ENCODE measurements at places on chromosomes 1 and 21.

GRCh38 chr1:181398544-181398943, 84.8 kb upstream of the CACNA1E start:
- no peak for DNase-seq

GRCh38 chr1:155277902-155278688, 832 bp downstream of the HCN3 start:
- peak; percentile 86 for DNase-seq

DNA sequence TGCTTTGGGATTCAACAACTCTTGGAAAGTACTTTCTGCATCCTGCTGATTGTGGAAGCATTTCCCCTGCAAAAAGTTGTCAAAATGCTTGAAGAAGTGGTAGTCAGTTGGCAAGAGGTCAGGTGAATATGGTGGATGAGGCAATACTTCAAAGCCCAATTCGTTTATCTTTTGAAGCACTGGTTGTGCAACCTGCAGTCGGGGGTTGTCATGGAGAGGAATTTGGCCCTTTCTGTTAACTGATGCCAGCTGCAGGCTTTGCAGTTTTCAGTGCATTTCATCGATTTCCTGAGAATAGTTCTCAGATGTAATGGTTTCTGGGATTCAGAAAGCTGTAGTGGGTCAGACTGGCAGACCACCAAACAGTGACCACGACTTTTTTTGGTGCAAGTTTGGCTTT, 47.6 kb upstream of the GJA5 start:
- no peak for DNase-seq

GRCh38 chr1:28933918-28934317, 19.5 kb downstream of the EPB41 start:
- no peak for DNase-seq

DNA sequence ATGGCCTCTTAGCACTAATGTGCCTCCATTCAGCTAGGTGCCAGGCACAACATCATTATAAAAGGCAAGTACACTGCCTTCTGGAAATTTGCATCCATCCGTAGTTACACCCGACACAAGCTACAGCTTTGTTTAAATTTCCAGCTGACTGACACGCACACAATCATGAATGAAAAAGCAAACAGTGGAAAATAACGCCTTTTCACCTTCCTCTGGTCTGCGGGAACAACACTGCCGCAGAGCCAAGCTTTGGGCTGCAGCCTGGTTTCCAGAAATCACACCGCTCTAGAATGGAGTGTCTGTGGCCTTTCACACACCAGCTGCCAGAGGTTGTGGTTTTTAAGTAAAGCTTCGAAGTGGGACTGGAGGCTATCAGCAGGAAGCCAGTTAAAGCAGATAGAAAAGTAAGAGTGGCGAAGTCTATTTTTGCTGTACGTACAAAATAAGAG, 142.8 kb upstream of the COA6 start:
- no peak for DNase-seq

DNA sequence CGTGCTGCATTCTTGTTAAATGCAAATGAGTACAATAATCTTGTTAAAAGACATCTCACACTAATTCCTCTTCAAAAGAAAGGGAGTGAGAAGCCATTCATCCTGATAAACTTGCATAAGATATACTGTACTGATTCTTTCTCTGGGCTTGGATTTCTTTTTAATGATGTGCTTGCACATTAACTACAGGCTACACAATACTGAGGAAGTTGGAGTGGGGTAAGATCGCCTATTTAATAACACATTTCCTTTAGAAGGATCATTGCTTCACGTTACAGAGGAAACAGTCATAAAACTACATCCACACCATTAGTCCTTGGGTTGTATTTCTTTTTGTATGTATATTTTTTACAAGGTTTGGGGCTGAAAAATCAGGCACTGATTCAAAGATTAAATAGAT, 36.6 kb downstream of the NRIP1 start:
- DNase-seq = no peak

DNA sequence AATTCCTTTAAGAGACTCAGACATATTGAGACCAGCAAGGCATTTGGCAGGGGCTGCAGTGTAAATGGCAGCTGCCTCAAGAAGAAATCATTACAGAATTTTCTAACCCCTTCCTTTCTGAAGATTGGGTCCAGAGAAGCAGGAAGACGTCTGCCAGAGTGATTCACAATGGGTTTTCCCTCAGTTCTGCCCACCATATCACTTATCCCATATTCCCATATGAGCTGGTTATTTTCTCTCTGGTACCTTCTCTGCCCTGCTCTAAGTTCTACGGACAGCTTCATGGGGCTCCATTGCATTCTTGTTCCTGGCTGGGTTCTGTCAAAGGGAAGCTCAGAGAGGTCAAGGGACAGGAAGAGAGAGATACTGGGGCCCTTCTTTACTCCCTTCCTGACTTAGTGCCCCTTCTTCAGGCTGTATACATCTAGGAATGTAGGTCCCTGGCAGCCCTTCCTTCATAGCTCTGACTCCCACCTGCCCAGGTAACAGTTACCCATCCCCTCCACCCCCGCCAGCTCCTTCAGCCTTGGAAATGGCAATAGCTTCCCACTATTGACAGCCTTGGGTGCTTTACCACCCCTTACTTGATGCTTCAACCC, 420.6 kb upstream of the DAB1 start:
- DNase-seq = no peak

DNA sequence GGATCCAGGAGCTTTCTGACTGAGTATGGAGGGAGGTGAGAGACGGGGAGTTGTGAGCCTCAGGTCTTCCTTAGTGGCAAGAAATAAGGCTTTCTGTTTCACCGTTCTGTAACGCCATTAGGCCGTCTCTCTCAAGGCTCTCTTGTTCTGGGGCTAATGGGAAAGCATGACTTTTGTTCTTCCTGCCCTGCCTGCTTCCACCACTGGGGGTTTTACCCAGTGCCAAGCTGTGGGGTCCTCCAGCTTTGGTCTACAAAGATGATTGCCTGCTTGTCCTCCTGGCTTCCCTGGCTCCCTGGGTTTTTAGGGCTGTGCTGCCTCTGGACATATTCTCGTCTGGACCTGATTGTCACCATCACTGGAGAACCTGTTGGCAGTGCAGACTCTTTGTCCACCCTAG, 74.8 kb upstream of the TINAGL1 start:
- DNase-seq = peak; percentile 28

DNA sequence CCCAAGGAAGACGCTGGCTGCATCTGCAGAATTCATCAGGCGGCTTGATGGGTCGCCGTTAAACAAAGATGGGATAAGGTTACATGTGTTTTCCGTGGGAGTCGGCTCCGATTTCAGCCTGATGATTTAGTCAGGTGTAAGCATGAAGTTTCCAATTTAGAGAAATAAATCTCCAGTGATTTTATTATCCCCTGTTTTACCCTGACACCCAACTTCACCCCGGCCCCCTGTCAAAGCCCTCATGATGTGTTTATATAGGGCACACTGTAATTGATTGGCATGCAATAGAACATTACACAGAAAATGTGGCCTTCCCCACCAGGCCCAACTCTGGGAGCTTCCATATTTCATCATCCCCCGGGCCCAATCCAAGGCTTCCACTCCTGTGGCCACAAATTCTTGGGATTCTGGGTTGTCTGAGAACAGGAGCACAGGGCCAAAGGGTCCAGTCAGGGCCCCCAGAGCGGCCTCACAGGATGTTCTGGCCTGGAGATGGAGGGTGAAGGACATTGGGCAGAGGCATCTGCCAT, 72.5 kb downstream of the FOXD2 start:
- no peak for DNase-seq

DNA sequence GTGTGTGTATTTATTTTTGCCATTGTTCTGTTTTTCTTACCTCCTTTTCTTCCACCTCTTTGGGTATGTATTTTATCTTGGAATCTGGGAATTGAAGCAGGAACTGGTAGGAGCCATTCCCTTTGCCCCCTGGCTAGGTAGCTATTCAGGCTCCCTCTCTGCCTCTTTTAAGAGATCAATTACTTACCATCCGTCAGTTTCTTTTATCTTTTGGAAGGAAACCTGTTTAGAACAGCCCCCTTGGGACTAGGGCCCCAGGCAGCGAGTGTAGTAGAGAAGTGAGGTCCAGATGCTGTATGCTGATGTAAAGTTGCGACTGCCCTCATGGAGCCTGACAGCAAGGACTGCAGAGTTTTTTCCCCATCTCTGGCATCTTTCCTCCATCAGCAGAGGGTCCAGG, 41.6 kb downstream of the KIRREL1 start:
- no peak for DNase-seq

DNA sequence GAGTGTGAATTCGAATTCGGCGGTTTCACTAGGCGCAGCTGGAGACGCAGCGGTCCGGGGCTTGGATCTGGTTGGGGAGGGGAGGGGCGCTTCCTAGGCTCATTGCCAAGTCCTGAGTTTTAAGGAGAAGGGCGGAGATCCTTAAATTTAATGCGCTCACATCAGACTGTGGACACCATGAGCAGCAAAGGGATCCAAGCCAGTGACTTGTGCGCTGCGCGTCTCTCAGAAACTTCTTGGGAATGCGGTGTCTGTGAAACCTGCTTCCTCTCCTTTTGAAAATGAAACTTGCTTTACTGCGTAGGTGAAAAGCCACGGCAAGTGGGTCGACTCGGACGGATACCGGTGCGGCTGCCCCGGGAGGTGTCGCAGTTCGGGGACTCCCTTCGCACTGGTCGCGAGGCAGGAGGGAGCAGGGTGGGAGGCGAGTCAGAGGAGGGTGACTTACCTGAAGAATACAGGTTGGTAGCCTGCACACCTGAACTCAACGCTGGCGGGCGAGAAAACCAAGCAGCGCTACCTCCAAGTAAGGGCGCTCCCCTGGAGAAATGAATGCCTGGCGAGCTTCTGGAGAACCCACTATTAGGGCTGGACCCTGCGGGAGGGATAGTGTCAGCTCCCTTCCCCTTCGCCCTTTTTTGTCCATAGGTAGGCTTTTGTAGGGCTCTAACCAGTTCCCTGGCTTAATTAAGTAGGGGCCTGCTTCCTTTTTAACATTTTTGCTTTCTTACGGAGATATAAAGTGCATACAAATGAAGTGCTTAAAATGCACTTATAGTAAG, 992 bp downstream of the TENT5C start:
- no peak for DNase-seq

DNA sequence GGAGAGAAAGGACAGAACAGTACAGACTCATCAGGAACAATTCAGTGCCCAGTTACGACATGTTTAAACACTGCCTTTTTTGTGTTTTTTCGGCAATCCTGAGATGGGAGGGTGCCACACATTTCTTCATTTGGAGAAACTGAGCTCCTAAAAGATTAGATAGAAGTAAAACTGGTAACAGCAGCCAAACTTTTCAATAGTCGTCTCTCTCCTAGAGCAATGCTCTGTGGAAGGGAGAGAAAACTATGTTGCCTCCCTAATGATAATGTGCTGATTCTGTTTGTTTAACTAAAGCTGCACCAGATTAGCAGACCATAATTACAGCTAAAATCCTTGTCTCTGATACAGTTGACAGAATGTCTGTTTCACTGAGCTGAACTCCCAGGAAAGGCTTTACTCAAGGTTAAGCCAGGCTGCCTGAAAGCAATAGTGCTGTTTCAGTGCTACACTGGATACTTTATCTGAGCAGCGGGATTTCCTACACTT, 76.2 kb upstream of the CXADR start:
- DNase-seq = no peak

DNA sequence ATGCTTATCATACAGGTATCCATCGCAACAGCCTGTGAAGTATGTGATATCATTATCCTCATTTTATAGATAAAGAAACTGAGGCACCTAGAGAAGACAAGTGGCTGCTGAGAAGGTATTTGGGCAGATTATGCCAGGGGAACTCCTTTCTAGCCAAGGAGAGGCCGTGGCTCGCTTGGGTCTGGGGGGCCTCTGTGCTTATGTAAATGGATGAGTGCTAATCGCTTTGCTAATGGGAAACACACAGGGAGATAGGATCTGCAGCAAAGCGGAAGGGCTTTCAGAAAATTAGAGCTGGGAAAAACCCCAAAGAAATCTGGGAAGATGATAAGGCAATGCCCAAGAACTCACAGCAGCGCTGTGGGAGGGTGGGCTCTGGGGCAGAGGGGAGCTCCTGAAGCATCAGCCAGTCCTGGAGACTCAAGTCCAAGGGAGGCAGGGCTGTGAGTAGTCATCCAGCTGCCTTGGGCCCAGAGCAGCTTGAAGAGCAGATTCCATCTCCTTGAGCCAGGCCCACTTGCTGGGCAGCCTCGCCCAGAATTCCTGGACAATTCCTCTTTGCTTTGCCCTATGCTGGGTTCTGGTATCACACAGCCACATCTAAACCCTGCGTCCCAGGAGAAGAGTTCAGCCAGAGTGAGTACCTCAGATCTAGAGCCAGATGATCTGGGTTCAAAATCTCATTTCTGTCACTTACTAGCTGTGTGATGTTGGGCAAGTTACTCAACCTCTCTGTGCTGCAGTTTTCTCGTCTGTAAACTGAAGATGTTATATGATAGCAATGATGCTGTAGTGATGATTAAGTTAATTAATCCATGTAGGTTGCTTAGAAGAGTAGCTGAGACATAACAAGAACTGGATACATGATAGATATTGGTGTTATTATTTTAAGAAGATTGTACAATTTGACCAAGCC, 36.7 kb downstream of the FOXD2 start:
- no peak for DNase-seq

- no peak for DNase-seq
Measured at GRCh38 chr1:86906419-86906818, 7.5 kb downstream of the SELENOF start.

GRCh38 chr1:197961449-197961848, 44.3 kb downstream of the LHX9 start:
- no peak for DNase-seq

Data from A549 (cell line).